A549 treated with Mapracorat at 1 μM for 4 hours (cell line): ENCODE measurements at places on chromosomes 4 and X. TPM values are rescaled to one million over a fixed set of nuclear protein-coding genes. Genes with fewer than 3 reads are reported as not detected.

The GPRIN3 gene
- total RNA-seq = 1.5 to 3.0 TPM (median 2.9 TPM) in 5 replicates

The NEUROG2 gene
- total RNA-seq = not detected in 5 replicates

The EMCN gene
- not detected in 5 replicates for total RNA-seq

The SERTM2 gene
- not detected in 5 replicates for total RNA-seq

The HOPX gene
- not detected in 5 replicates for total RNA-seq

The HPGD gene
- total RNA-seq = 67.5 to 80.4 TPM (median 78.1 TPM) in 5 replicates

The GLRA3 gene
- not detected in 5 replicates for total RNA-seq

The FAM47A gene
- not detected in 5 replicates for total RNA-seq

The LUZP4 gene
- total RNA-seq = not detected in 5 replicates

The SPINK2 gene
- not detected in 5 replicates for total RNA-seq

The TLR3 gene
- total RNA-seq = 0.14 to 0.56 TPM (median 0.35 TPM) in 5 replicates

The ODAPH gene
- 0.14 to 0.21 TPM in 2 of 5 replicates, not detected in the others for total RNA-seq

The PABPC1L2B gene
- not detected in 5 replicates for total RNA-seq

The CTAG1B gene
- not detected in 5 replicates for total RNA-seq

The PAGE2B gene
- total RNA-seq = not detected in 5 replicates

The NDST4 gene
- not detected in 5 replicates for total RNA-seq

The PORCN gene
- 15.0 to 17.7 TPM (median 16.6 TPM) in 5 replicates for total RNA-seq

The POU3F4 gene
- total RNA-seq = not detected in 5 replicates

The NHSL2 gene
- total RNA-seq = 0.25 to 0.52 TPM (median 0.27 TPM) in 5 replicates

The NAA11 gene
- not detected in 5 replicates for total RNA-seq

The POLR2B gene
- 62.6 to 70.2 TPM (median 67.0 TPM) in 5 replicates for total RNA-seq

The RASL11B gene
- total RNA-seq = 0.13 to 0.30 TPM (median 0.16 TPM) in 3 of 5 replicates, not detected in the others
